NCI-H2081 (cell line): ENCODE measurements at places on chromosomes 16 and 17.

DNA sequence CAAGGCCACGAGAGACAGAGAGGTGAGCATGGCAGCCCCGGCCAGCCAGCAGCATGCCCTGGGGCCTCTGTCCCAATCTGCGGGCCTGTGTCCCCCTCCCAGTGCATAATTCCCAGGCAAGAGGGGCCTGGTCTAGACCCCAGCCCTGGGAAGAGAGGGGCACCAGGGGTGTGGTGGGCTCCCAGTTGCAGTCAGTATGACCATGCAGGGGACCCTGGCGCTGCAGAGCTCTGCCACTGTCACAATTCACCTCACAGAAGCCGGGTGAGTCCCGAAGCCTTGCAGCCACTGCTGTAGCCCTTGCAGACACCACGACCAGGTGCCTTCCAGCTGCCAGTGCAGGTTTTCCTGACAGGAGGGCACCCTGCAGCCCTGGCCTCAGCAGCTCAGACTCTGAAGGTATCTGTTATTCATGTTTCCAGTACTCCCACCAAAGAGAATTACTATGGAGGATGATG is 25.8 kb upstream of the KSR1 start:
- DNase-seq, result no peak

- no peak for DNase-seq
Observed at GRCh38 chr17:8468980-8469379, 33.3 kb downstream of the NDEL1 start.

DNA sequence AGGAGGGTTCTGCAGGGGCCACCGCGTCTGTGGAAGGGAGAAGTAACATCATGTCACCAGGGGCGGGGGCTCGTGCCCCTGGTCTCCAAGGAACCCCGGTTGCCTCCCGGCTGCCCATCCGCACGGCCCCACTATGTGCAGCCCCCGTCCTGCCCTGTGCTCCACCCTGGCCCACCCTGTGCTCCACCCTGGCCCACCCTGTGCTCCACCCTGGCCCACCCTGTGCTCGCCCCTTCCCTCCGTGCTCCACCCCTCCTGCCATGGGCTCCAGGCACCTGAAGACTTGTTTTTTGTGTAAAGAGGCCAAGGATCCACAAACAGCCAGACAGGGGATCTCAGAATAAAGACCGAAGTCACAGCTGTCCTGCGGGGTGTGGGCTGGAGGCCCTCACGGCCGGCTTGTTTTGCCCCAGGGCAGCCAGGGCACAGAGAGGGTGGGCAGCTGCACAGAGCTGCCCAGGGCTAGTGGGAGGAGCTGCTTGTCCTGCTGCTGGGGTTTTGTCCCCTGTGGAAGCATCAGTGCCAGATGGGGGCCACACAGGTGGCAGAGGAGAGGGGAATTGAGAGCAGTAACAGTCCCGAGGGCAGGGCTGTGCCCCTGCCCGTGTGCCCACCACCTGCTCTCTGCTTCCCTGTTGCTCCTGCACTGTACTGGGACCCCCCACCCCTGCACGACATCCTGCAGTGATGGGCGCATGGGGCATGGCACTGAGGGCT is 147.0 kb upstream of the CIBAR2 start:
- DNase-seq, result no peak

DNA sequence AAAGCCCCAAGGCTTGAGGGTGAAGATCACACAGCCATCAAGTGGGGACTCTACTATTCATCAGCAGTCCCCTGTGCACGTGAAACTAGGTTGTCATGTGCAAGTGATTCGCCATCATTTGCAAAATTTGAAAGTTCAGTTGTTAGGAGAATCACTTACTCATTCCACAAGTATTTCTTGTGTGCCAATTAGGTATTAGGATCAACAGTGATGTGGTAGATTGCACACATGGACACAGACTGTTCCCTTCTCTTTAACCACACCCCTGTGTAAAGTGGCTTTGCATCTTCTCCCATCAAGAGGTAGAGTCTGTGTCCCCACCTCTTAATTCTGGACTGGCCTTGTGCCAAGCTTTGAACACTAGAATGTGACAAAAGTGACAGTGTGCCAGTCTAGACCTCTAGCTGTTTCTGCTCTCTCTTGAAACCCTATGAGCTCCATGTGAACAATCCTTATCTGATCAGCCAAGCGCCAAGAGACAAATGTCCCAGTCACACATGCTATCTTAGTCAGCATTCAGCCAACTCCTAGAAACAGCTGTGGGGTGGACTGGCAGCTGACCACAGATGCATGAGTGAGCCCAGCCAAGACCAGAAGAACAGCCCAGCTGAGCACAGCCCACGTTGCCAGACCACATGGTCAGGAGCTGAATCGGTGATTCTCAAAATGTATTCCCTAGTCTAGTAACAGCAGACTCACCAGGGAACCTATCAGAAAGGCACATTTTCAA is 31.5 kb upstream of the SHISA9 start:
- no peak for DNase-seq

- no peak for DNase-seq
Observed at GRCh38 chr17:72691017-72691416, 401.5 kb downstream of the SLC39A11 start.

GRCh38 chr16:54430491-54431030 is 144.0 kb upstream of the IRX3 start:
- no peak for DNase-seq

DNA sequence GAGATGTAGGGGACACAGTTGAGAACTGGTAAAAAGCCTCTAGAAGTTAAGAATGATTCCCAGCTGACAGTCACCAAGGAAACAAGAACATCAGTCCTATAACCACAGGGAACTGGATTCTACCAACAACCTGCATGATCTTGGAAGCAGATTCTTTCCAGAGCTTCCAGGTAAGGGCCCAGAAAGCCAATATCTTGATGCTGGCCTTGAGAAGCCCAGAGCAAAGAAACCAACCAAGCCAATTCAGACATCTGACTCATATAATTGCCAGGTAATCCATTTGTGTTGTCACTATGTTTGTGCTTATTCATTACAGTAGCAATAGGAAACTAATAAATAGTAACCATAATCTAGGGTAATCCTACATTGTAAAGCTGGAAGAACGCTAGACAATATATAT is 81.6 kb downstream of the CACNG1 start:
- no peak for DNase-seq

GRCh38 chr17:229709-230394 is 48.4 kb upstream of the DOC2B start:
- no peak for DNase-seq

DNA sequence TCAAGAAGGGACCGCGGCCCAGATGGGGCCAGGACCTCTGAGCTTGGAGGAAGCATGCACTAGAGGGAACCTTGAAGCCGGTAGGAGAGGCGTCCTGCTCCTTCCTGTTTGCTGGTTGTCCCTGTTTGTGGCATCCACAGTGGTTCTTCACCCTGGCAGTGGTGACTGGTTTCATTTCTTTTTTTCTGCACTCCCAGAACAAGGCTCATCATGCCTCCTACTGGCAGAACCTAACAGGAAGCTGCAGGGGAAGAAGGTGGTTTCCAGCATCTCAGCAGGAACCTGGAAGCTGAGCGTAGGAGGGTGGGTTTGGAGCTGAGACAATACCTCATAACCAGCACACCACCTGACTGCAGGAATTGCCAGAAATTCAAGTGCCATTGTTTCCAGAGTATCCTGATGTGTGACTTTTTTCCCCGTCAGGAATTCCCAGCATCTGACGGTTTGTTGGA is 5.8 kb downstream of the TMEM231 start:
- DNase-seq, result no peak

DNA sequence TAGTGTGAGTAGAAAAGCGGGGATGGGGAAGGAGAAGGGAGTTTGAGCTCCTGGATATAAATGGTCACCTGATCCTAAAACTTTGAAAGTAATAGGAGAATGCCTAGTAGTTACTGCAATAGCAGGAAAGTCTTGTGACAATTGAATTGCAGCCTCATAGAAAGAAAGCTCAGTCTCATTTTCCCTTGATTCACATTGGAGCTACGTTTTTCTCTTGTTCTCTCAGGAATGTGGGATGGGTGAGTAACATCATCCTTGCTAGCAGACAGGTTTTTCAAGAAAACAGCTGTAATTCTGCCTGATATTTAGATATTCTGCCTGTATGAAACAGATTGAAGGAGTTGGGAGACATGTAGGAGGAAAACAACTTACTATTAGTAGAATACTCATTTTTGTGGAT is 25.3 kb downstream of the SF3B3 start:
- no peak for DNase-seq

GRCh38 chr16:87584271-87584670 is 18.0 kb upstream of the JPH3 start:
- DNase-seq, result no peak

DNA sequence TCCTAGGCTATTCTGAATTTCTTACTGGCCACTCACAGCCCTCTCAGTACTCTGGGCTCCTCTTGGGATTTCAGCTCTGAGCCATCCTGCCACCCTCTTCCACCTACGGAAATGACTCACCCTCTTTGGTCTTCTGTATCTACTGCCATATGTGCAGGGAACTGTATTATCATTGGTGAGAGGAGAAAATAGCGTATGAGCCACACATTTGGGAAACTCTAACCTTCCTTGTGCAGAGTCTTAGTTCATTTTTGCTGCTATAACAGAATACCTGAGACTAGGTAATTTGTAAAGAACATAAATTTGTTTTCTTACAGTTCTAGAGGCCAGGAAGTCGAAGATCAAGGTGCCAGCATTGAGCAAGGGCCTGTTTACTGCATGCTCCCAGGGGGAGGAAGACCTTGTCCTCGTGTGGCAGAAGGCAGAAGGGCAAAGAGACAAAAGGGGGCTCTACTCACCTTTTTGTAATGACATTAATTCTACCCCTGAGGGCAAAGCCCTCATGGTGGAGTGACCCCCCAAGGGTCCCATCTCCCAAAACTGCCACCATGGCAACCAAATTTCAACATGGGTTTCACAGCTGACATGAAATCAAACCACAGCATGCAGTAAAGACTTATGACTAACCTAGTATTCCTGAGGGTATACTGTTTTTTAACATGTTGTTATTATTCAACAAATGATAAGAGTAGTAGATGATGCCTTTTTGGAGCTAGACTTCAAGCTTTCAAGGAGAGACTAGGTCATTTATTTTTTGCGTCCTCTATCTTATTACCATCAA is 191.8 kb downstream of the PRKCA start:
- no peak for DNase-seq

DNA sequence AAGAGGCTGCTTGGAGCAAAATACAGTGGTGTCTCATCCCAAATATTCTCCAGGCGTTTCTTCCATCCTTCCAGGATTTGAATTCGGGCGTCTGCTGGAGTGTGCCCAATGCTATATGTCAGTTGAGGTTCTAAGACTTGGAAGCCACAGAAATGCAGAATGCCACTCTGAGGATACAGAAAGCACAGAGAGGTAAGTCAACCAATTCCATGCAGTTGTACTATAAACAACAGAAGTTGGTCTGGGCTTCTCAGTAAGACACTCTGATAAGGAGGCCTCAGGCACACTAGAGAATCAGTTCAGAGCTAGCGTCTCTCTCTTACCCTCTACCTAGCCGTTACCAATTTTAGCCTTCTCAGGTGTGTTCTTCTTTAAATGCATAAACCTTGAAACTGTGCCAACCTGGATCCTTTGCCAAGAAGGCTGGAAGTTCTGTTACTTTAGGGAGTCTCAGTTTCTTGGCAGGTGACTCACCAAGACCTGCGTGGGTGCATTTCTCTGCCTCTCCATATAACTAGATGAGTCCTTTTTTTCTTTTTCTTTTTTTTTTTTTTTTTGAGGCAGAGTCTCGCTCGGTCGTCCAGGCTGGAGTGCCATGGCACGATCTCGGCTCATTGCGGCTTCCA is 15.1 kb downstream of the NQO1 start:
- DNase-seq, result no peak

DNA sequence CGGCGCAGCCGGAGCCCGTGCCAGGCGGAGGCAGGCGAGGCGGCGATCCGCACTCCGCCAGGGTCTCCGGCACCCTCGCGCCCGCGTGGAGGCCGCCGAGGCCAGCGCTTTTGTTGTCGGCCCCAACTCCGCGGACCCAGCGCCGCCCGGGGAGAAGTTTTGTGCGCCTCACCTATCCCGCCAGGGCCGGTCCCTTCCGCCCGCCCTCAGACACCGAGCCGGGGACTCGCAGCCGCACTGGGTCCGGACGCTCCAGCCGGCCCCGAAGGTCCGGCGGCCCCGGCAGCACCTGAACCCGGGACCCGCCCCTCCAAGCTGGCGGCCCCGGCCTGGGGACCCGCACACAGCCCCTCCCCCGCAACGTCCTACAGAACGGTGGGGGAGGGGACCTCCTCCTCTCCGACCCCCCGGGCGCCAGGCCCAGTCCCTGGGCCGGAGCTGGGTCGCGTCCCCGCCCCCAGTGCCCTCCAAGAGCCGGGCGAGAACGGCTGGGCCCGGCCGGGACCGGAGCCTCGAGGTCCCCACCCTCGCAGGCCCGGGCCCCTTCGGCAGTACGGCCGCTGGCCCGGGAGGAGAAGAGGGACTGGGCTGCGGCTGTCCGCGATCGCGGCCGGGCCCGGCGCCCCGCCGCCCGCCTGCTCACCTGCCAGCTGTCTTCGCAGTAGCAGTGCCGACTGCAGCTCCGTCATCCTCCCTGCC is 698 bp downstream of the UBE2G1 start:
- DNase-seq, result no peak

- DNase-seq, result peak; percentile 73
Observed at GRCh38 chr17:28812748-28813377, 29.7 kb downstream of the FAM222B start.

DNA sequence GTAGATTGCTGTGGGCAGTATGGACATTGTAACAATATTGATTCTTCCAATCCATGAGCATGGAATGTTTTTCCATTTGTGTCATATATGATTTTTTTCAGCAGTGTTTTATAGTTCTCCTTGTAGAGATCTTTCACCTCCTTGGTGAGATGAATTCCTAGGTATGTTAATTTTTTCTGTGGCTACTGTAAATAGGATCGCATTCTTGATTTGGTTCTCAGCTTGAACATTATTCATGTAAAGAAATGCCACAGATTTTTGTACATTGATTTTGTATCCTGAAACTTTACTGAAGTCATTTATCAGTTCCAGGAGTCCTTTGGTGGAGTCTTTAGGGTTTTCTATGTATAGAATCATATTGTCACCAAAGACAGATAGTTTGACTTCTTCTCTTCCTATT is 19.7 kb upstream of the CDR2 start:
- no peak for DNase-seq

DNA sequence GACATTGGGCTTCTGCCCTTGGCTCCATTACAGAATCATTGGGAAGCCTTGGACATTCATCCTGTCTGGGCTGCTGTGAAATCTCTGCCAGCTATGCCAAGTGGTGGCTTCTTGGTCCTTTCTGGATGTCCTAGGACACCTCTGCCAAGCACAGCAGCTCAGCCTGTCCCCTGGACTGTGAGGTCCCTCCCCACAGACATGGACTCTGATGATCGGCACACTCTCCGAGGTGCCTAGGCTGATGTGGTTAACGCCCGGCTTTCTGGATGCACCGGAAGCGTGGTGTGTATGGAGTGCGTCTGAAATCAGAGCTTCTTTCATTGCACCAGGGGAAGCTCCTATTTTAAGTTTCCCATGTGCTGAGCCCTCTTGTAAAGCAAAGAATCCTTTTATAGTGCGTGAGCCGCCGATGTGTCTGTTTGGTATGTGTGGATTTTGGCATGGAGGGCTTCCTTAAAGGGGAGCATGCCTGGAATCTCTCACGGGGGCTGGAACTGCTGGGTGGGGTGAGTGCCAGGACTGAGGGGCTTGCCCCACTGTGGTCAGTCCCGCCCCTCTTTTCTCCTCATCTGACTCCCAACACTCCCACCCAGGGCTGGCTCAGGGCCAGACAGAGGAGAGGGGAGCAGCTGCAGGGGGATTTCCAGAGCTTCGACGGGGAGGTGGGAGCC is 7.0 kb upstream of the ARHGAP23 start:
- no peak for DNase-seq

GRCh38 chr16:7316281-7316888 is 16.3 kb upstream of the RBFOX1 start:
- DNase-seq, result no peak
